Body of pancreas (tissue), 4 donors: ENCODE measurements at places on chromosomes 1 and 21. TPM values are rescaled to one million over a fixed set of nuclear protein-coding genes. Genes with fewer than 3 reads are reported as not detected.

The ATP1A2 gene
- total RNA-seq, result 1.6 TPM

The PLA2G4A gene
- 11.2 TPM for total RNA-seq

The ADSS2 gene
- total RNA-seq, result 23.1 TPM

The ANGPTL1 gene
- total RNA-seq, result 19.8 TPM

The FCRL1 gene
- total RNA-seq, result not detected

GRCh38 chr1:43315481-43315880 is 14.7 kb downstream of the TIE1 start:
- no peaks in the 10 kb centered on the region for H3K4me1 ChIP-seq
- no peaks in the 10 kb centered on the region for H3K36me3 ChIP-seq

- no peaks in the 10 kb centered on the region for H3K4me1 ChIP-seq
- no peaks in the 10 kb centered on the region for H3K36me3 ChIP-seq
- no peak overlapping the region for H3K4me3 ChIP-seq
Measured at GRCh38 chr21:8992731-8993174, 1528.6 kb upstream of the TPTE start.

GRCh38 chr1:212218911-212219310 is 66.3 kb upstream of the PPP2R5A start:
- H3K36me3 ChIP-seq, result no peaks in the 10 kb centered on the region
- H3K4me1 ChIP-seq, result no peaks in the 10 kb centered on the region
- DNase-seq, result no peak
- no peak overlapping the region for H3K4me3 ChIP-seq
- no peaks in the 10 kb centered on the region for H3K27me3 ChIP-seq

DNA sequence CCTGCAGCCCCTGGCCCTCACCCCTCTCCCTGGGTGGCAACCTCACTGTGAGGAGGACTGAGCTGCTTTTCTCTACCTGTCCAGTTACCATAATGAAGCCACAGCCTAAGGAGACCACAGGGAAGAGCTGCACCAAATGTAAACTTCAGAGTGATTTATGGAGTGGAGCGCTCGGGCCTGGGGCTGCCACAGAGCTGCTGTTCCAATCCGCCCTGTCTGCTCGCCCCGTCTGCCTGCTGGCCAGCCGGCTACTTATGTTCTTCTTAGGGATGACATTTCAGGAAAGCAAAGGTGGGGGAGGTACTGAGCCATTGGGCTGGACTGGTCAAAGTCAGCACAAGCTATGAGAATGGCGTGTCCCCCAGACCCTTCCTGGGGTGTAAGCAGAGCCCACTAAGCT is 17.9 kb downstream of the SYT6 start:
- H3K27ac ChIP-seq, result no peak overlapping the region
- no peak for DNase-seq
- no peaks in the 10 kb centered on the region for H3K36me3 ChIP-seq

- no peak for DNase-seq
- H3K36me3 ChIP-seq, result no peaks in the 10 kb centered on the region
- no peak overlapping the region for H3K27ac ChIP-seq
- peaks cover 15% of the 10 kb centered on the region for H3K4me1 ChIP-seq
Measured at GRCh38 chr1:204448344-204448964, 36.8 kb upstream of the PPP1R15B start.

DNA sequence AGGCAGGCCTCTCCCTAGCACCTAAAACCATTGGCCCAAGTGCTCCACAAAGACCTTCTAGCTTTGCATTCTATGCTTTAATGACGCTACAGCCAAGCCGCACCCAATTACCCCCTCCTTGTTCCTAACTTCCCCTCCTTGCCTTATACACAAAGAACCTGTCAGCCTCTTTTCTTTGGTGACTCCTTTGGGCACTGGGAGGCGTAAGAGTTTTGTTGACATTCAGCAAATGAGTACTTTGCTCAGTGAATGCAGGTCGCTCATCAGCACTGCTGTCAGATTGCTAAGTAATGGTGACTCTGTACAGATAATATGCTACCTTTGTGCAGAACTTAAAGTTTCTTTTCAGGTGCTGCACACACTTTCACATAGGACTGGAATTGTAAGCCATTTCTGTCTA is 187.6 kb upstream of the FAM78B start:
- no peaks in the 10 kb centered on the region for H3K4me1 ChIP-seq
- no peaks in the 10 kb centered on the region for H3K27me3 ChIP-seq
- no peak overlapping the region for H3K4me3 ChIP-seq
- no peaks in the 10 kb centered on the region for H3K36me3 ChIP-seq

DNA sequence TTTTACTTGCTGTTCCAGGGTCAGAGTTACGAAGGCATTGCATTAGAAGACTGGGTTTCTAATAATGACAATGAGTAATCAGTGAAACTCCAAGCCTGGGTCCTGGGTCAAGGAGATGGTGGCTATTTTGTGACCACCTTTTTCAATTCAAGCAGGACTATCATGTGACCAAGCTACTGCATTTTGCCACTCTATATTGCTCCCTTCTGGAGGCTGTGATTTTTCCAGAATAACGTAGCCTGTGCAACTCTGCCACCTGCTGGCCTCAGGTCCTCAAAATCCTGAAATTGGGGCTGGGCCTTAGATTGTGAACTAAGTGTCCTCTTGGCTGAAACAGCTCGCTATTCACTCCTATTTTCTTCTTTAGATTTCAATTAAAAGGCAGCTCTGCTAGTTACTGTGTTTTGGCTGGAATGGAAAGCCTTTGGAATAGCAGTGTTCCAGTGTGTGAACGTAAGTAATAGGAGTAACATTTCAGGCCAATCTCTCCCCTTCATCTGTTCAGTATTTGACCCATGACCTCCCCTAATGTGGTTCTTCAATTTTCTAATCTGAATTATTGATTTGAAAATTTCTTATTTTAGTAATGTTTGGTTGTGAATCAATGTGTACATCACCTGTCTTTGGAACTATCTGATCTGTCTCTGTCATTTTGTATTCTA is 52.9 kb upstream of the CD46 start:
- no peaks in the 10 kb centered on the region for H3K36me3 ChIP-seq
- H3K4me3 ChIP-seq, result no peak overlapping the region
- peak; percentile 60 for DNase-seq
- H3K4me1 ChIP-seq, result no peaks in the 10 kb centered on the region
- H3K27me3 ChIP-seq, result no peaks in the 10 kb centered on the region

- H3K4me1 ChIP-seq, result no peaks in the 10 kb centered on the region
- DNase-seq, result no peak
- H3K27me3 ChIP-seq, result no peaks in the 10 kb centered on the region
- no peaks in the 10 kb centered on the region for H3K36me3 ChIP-seq
- H3K4me3 ChIP-seq, result no peak overlapping the region
Measured at GRCh38 chr21:27648560-27648959, 681.7 kb upstream of the ADAMTS5 start.
